Pons (tissue), 1 donor: ENCODE measurements at places on chromosomes 4 and X.

GRCh38 chrX:83508526-83509253 is 600 bp downstream of the POU3F4 start:
- no peak for DNase-seq

- DNase-seq, result peak; percentile 76
Observed at GRCh38 chr4:81351654-81352445, 119.9 kb downstream of the RASGEF1B start.

DNA sequence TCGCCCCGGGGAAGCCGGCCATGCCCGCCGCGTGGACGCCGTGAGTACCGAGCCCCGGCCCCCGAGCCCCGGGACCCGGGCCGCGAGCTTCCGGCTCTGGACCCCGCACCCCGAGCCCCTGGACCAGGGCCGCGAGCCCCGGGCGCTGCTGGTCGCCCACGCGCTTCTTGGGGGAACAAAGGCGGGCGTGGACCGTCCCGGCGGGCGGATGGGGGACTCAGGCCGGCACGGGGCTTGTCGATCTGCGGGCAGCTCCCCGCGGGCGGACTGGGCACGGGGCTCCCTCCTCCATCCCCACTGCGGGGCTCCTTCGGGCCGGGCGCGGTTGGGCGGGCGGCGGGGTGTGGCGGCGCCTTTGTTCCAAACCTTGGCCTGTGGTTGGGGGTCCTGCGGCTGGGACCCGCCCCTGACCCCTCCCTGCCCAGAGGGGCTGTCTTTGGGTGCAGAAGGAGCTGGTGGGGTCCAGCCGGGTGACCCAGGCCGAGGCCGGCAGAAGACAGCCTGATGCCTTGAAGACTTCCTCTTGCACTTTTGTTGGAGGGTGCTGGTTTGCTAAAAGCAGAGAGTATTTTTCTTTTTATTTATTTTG is 25.2 kb upstream of the ADD1 start:
- DNase-seq, result no peak

DNA sequence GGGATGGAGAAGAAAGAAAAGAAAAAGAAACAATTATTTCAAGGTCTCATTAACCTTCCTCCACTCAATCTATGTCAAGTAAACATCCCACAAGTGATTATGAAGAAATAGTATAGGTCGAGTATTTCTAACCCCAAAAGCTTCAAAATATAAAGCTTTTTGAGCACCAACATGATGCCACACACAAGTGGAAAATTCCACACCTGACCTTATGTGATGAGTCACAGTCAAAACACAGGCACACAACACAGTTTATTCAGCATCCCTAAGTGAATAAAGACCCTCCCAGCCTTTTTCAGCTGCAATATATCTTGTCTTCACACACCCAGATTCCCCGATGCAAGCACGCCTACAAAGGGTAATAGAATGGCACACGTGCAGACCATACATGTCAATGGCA is 51.7 kb upstream of the VEGFC start:
- no peak for DNase-seq

DNA sequence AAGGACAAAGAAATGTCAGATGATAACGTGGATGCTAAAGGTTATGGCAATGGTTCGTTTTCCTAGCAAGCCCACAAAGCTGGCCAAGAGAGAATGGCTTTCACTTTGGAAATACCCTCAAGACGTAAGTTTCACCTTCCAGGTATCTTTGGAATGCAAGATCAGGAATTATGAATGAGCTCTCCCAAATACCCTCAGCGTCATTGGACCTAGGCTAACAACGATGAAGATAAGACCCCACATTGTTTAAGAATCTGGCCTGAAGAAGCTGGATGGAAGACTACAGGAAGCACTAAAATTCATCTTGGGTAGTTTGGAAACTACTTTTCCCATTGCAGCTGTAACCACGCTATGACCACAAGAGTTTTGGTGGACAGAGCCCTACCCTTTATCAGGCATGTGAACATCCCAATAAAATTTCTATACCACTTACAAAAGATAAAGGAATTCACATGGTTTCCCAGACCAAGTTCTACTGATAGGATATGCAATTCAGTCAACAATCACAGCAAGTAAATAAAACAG is 111.9 kb downstream of the KDR start:
- DNase-seq, result no peak

DNA sequence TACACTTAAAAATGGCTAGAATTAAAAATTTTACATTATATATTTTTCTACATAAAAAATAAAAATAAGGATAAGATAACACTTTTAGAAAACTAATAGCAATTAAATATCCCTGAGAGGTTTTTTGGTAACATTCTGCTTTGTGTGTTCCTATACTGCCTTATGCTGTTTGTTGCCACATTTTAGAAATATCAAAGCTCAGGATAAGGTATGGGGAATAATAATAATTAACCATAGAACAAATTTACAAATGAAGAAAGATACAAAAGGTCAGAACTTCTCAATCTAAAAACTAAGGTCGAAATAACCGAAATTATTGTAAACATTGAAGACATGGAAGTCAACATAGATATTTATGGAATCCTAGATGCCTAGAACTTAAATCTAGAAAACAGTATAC is 71.4 kb downstream of the COX7B2 start:
- DNase-seq, result no peak

DNA sequence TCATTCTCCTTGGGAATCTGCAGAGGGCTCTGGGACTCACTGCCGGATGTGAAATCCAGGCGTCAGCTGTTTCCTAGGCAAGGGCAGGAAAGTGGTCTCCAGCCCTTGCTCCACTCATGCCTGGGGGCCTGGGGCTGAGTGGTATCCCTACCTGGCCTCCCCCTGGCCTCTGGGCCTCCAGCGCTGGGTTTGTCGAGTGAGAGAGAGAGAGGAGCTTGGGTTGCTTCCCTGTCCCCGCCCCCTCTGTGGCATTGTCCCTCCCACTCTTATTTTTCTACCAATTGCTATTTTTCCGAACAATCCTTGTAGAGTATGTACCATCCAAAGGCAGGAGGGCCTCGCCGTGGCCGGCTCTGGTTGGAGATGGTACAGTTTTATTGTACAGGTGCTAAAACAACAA is 53.1 kb downstream of the ELF4 start:
- DNase-seq, result no peak

GRCh38 chrX:42934020-42934726 is 156.2 kb upstream of the PPP1R2C start:
- no peak for DNase-seq

DNA sequence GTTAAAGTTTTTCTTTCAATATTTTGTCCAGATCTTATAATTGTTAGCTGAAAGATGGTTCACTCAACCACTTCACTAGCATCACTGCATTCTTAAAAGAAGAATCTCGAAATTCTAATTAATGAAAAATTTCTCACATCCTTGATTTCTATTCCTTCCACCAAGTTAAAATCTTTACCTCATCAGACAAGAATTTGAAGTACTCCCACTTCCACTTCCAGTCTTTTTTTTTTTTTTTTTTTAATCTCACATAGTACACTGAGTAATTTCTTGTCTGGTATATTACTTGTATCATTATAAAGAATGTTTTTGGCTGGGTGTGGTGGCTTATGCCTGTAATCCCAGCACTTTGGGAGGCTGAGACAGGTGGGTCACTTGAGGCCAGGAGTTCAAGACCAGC is 73.2 kb downstream of the FBXW7 start:
- no peak for DNase-seq

DNA sequence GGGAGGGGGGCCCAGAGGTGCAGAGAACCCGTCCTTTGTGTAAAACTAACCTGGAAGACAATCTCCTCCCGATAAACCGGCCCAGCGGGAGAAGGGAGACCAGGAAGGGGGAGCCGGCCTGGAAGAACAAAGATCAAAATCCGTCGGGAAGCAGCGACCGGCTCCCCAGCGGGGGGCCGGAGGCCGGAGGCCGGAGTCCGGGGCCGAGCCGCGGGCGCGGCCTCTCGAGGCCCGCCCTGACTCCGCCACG is 552 bp downstream of the ZDHHC9 start:
- DNase-seq, result no peak

- DNase-seq, result no peak
Observed at GRCh38 chr4:173821036-173821435, 291.0 kb upstream of the HAND2 start.

- DNase-seq, result no peak
Observed at GRCh38 chr4:107006218-107006617, 29.9 kb downstream of the DKK2 start.

GRCh38 chrX:124441971-124442590 is 95.7 kb downstream of the SH2D1A start:
- no peak for DNase-seq

GRCh38 chrX:8749697-8750096 is 17.8 kb upstream of the ANOS1 start:
- DNase-seq, result no peak

DNA sequence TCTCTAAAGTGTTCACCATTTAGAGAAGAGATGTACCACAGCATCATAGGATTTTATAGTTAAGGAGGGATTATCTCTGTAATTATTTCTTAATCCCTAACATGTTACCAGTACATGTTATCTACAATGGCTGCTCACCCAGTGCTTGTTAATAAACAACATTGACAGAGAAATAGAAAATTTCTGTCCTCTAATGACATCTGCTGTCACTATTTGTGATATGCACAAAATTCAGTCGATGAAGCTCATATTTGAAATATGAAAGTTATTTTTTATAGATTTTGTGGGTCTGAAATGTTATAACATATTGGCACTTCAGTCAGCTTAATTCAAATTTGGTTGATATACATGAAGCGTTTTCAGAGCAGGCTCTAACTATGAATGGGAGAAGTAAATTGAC is 48.8 kb upstream of the GRXCR1 start:
- DNase-seq, result peak; percentile 13

DNA sequence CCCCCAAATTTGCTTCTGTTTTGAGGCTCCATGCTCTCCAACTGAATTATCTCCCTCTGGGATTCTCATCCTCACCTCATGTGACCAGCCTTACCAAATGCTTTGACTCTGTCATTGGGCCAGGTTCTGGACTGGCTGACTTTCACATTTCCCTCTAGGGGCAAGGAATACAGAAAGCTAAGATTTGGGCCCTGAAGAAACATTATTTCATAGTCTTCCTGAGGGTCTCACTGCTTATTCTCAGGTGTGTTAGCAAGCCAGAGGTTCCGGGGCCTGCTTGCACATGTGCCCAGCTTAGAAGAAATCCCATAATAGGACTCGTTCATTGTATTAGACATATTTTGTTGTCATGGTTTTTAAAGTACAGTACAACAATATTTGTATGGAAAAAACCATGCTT is 62.6 kb upstream of the TEX13D start:
- DNase-seq, result no peak

DNA sequence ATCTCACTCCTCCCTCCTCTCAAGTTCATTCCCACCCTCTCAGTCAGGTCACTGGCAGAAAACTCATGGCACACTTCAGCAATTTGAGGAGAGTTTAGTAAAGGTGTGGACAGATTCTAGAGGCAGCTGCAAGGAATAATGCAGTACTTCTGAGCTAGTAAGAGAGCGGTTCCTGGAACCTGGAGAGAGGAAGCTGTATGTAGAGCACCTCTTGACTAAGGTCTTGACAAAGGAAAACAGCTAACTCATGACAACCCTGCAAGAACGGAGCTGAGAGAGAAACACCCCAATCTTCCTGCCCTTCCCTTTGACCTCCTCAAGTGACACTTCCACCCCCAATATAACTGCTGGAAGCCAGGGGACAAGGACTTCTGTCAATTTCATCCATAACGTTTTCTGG is 9.6 kb upstream of the KLHL8 start:
- no peak for DNase-seq
